Neural progenitor cell (in vitro differentiated cells): ENCODE measurements at places on chromosomes 6 and 20. TPM values are rescaled to one million over a fixed set of nuclear protein-coding genes. Genes with fewer than 3 reads are reported as not detected.

Gene SOBP
- total RNA-seq, result 11.0 and 12.6 TPM in 2 replicates

Gene TRIM10
- not detected in 2 replicates for total RNA-seq

Gene SUMO4
- total RNA-seq, result 0.82 and 2.3 TPM in 2 replicates

Gene GRM1
- 0.50 and 0.79 TPM in 2 replicates for total RNA-seq

Gene TASP1
- 8.0 and 9.6 TPM in 2 replicates for total RNA-seq

Gene BPIFB2
- not detected in 2 replicates for total RNA-seq
